ENCODE measurements at places on chromosomes 13 and 19. TPM values are rescaled to one million over a fixed set of nuclear protein-coding genes. Genes with fewer than 3 reads are reported as not detected.

- no peak for DNase-seq
These were observed 1202.8 kb downstream of the DIAPH3 start for GRCh38 chr13:58960888-58961287.

DNA sequence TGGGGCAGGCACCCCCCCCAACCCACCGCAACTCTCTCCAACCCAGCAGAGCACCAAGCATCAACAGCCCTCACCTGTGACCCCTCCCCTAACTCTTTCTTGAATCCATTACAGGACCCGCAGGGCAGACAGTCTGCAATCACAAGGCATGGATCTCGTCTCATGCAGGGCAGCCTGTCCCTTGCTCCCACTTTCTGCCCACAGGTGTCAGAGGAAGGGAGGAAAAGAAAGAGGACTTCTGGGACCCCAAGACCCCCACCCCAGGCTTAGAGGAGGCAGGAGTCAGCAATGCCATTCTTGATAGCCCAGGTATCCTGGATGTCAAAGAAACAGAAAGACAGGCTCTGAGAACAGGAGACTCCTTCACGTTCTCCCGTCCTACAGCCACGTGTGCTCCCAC lies 47.4 kb upstream of the TUBGCP3 start:
- DNase-seq = no peak

- DNase-seq = no peak
These were observed 317.9 kb downstream of the SHISA2 start for GRCh38 chr13:25733696-25734435.

DNA sequence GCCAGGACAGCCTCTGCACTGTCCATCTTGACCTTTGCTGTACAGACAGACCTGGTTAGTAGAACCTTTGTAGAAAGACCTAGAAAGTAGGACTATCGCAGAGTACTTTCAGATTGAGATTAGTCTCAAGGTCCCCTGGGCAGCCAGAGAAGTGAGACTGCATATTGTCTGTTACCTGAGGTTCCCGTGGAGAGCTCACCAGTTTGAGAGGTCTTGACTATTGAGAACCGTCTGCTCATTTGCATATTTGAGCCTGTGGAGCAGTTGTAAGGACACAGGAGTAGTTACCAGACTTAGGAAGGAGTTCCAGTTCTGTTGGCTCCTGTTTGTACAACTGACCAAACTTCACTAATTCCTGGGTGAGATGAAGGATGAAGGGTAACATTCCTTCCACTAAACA lies 66.2 kb downstream of the SPATA13 start:
- no peak for DNase-seq

DNA sequence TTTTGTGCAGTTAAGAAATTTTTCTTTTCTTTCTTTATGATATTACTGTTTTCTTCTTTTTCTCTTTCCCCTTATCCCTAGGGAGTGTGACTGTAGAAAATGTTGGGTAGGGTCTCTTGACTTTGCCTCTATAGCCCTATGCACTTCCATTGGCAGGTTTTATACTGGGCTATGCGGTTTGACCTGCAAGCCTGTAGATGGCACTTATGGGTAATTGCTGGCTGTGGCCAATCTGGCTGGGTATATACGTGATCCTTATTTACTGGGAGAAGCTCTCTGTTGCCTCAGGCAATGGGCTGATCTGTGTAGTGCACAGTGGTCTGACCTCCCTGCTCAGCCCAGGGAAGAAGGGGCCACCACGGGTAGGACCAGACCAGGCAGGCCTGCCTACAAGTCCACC lies 78.8 kb downstream of the RAP2A start:
- DNase-seq = no peak

DNA sequence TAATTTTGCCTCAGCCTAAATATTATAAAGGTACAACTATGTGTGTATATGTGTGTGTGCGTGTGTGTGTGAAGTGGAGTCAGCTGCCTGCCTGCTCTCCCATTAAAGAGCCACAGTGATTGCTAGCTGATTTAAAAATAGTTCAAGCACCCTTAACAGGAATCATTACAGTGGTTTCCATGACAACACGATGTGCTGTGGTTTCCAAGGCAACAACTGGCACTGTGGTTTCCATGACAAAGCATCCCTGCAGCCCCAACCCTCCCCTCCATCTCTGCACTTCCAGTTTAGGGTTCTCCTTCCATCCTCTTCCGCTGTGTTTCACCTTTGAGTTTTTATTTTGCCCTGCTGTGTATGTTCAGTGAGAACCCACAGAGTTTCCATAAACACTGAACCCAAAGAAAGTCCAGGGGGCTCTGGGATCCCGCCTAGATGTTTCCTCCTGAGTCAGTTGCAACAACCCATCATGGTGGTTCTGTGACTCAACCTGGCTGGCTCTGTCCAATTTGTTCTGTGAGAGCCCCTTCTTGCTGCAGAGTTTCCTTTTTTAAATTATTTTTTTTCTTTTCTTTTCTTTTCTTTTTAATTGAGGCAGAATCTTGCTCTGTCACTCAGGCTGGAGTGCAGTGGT lies 7.1 kb upstream of the PNMA8A start:
- no peak for DNase-seq

DNA sequence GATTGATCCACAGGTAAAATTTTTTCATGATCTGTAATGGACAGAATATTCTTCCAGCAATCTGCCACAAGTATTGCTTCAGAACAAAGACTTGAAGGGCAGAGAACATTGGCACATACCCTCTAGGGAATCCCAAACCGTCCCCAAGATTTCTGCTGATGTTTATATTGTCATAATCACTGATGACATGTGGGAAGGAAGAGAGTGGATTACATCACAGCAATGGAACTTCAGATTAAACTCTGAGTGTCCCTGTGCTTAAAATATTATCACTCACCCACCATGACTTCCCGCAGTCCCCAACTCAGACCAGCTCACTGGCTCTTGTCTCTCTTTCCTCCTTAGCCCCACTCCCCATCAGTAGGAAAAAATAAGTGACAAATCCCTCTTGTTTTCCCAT lies 8.5 kb upstream of the TPT1 start:
- no peak for DNase-seq

DNA sequence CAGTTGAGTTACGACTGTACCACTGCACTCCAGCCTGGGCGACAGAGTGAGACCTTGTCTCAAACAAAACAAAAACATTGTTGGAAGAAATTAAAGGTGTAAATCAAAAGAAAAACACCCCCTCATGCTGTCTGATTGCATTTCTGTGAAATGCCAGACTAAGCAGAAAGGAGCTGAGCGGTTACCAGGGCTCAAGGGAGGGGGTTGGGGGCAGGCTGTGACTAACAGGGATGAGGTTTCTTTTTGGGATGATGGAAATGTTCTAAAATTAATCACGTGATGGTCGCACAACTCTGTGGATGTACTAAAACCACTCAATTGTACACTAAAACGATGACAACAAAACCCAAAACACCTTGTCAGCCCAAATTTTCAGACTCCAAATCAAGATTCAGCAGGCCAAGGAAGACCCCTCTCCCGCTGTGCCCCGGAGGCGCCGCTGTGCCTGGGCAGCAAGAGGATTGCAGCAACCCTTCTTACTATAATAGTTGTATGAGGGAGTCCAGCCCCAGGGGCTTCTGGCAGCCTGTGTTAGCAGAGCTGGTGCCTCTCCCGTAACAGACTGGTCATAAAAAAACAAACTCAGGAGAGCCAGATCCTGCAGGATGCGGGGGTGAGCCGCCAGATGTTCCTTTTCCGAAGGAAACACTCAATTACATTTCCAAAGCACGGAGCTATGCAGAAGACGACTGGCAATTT lies 20.9 kb downstream of the CAPS start:
- no peak for DNase-seq

DNA sequence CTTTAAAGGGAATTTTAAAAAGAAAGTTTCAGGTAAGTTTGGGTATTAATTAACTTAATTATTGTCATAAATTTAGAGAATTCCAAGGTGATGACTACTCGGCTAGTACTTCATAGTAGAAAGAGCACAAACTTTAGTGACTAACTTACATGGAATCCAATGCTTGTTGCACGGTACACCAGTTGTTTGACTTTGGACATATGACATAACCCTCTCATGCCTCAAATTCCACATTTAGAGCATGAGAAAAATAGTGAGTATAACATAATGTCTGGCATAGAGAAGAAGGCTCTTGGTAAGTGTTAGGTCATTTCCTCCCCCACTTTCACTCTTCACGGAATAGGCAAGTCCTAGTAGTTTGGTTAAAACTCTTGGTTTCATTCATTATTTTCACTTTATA lies 1249.4 kb upstream of the SLC10A2 start:
- DNase-seq = no peak

- DNase-seq = no peak
These were observed 989 bp upstream of the SACS start for GRCh38 chr13:23434491-23434890.

DNA sequence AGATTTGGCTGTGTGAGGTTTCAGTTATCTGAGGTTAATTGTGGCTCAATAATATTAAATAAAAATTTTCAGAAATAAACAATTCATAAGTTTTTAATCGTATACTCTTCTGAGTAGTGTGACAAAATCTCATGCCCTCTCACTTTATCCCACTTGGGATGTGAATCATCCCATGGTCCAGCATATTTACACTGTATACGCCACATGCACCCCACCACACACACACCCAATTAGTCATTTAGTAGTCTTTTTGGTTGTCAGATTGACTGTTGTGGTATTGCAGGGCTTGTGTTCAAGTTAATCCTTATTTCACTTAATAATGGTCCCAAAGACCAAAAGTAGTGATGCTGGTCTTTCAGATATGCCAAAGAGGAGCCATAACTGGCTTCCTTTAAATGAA lies 66.4 kb upstream of the PCDH9 start:
- DNase-seq = no peak

GRCh38 chr19:42247640-42248199 lies 5.3 kb upstream of the GSK3A start:
- DNase-seq = no peak

BRME1 gene
- polyA plus RNA-seq = 9.0 TPM

PSG3 gene
- polyA plus RNA-seq = not detected

MCF2L gene
- polyA plus RNA-seq = 59.9 TPM

ZSCAN4 gene
- polyA plus RNA-seq = not detected

CYP2A6 gene
- not detected for polyA plus RNA-seq
